ENCODE measurements at places on chromosomes 5 and 9. TPM values are rescaled to one million over a fixed set of nuclear protein-coding genes. Genes with fewer than 3 reads are reported as not detected.

Gene LOX
- total RNA-seq = 17.4 TPM

Gene CACNA1B
- 0.75 TPM for total RNA-seq

Gene TMEM215
- 0.07 TPM for total RNA-seq

Gene TRIM36
- total RNA-seq = 1.3 TPM

Gene APBA1
- 18.4 TPM for total RNA-seq

Gene RMND5B
- 34.5 TPM for total RNA-seq

Gene CERCAM
- total RNA-seq = 134 TPM

Gene PCDHGA7
- total RNA-seq = 0.38 TPM

Gene PCDHA3
- total RNA-seq = 0.32 TPM

Gene F2RL2
- total RNA-seq = 3.3 TPM

Gene CNTNAP3B
- total RNA-seq = 5.2 TPM

Gene LCN9
- total RNA-seq = 1.7 TPM

GRCh38 chr9:136673975-136674785, 11.5 kb downstream of the EGFL7 start:
- H3K27me3 ChIP-seq = no peaks in the 10 kb centered on the region
- H3K4me1 ChIP-seq = no peaks in the 10 kb centered on the region
- no peak for DNase-seq
- H3K4me3 ChIP-seq = no peak overlapping the region

DNA sequence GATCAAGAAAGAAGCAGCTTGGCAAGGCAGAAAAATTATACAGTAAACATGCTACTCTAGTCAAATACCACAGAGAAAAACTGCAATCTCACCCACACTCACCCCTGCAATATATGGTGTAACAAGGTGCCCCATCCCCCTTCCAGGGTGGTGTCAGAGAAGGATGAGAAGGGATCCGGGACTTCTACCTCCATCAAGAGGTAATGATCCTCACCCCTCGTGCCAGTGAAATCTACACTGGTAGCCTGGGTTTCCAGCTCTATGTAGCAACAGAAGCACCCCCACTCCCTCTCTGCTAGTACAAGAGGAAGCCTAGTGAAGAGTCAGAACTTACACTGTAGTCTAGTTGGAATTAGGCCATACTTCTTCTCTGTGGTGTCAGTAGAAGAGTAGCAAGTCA, 18.9 kb downstream of the SLCO4C1 start:
- no peaks in the 10 kb centered on the region for H3K36me3 ChIP-seq
- no peak for DNase-seq
- H3K27me3 ChIP-seq = no peaks in the 10 kb centered on the region
- no peak overlapping the region for H3K27ac ChIP-seq

DNA sequence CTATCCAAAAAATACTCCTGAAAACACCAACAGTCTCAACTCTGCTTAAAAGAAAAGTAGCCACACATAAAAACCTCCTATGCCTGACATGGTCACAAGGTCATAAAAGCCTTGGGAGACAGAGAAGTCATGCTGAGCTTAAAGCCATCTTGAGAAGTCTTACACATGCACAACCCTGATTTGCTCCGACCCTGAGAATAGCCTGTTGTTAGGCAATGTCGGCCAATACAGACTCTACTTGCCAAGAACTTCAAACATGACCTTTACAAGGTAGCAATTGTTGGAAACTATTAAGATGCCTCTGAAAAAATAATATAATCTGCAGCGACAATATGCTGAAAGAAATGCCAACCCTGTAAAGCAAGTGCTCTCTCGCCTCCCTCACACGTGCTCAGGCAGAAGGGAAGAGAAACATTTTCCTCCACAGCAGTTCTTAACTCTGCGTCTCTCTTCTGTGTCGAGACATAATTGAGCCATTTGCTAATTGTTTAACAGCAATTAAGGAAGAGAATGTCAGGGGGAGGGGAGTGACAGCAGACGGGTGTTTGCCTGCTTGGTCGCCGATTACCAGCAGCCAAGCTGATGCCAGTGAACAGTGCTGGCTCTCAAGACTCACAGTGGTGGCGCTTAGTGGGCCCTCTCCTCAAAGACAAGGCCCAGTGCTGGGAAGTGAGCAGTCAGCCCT, 393.6 kb downstream of the SPOCK1 start:
- peaks cover 4% of the 10 kb centered on the region for H3K4me1 ChIP-seq
- H3K27me3 ChIP-seq = peaks cover 18% of the 10 kb centered on the region
- no peak for DNase-seq
- H3K27ac ChIP-seq = no peak overlapping the region

- H3K27ac ChIP-seq = no peak overlapping the region
- H3K4me1 ChIP-seq = no peaks in the 10 kb centered on the region
- DNase-seq = no peak
- no peak overlapping the region for H3K4me3 ChIP-seq
- no peaks in the 10 kb centered on the region for H3K27me3 ChIP-seq
These were observed 31.6 kb upstream of the ANGPTL2 start for GRCh38 chr9:127154003-127154389.

DNA sequence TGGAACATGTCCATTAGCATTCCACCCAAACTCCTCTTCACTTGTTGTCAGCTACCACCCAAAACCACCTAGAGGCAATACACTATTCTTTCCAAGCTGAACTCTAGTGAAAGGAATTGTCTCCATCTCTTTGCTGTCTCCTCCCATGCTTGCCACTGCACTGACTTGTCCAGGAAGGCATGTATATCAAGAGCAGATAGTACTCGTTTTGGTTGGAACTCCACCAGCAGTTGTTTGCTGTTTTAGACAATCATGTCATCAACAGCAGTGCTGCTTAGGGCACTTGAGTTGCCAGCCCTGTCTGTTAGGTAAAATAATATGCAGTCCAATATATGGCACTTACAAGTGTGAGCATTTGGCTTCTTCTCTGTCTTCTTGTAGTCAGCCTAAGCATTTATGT, 80.0 kb upstream of the SAP30L start:
- DNase-seq = no peak
- H3K36me3 ChIP-seq = no peaks in the 10 kb centered on the region
- H3K4me3 ChIP-seq = no peak overlapping the region
- H3K4me1 ChIP-seq = peaks cover 42% of the 10 kb centered on the region

- H3K4me3 ChIP-seq = no peak overlapping the region
- peaks cover 76% of the 10 kb centered on the region for H3K27me3 ChIP-seq
- DNase-seq = no peak
- no peaks in the 10 kb centered on the region for H3K36me3 ChIP-seq
These were observed 17.0 kb downstream of the LHX3 start for GRCh38 chr9:136187683-136188586.

DNA sequence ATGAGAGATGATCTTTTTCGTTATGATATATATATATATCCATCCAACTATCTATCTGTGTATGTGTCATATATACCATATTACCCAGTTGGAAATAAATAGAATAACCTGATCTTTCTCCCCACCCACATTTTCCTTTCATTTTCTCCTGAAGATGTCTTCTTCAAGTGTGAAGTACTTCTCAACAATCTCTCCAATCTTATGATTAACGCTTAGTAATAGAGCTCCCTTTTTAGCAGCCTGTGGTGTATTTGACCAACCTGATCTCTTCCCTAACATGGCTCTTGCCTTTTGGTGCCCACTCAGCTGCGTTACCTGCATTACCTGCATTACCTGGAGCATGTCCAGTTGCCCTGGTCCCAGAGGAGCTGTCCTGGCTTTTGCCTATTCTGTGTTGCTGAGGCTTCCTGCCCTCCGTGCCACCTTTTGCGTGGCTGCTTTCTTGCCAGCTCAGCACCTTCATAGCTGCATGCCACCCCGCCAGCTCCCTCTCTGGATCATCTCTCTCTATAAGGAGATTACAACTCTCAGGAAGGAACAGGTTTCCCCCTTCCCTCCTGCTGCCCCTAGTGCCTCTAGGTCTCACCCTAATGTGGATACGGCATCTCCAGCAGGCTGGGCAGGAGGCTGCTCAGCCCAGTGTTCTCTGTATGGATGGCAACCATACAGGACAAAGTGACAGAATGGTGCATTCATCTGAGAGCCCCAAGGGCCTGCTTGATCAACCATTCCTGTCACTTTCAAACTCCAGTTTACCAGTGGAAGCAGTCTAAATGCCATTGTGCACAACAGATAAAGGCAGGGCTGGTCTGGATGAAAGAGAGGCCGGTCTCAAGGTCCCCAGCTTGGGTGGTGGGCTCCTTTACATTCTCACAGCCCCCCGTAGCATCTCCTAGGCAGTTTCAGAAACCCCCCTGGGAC, 126.7 kb downstream of the GADD45G start:
- H3K27me3 ChIP-seq = no peaks in the 10 kb centered on the region
- no peak overlapping the region for H3K27ac ChIP-seq
- no peak overlapping the region for H3K4me3 ChIP-seq
- no peaks in the 10 kb centered on the region for H3K36me3 ChIP-seq

- H3K36me3 ChIP-seq = peaks cover 6% of the 10 kb centered on the region
- no peak for DNase-seq
- peaks cover 26% of the 10 kb centered on the region for H3K4me1 ChIP-seq
- no peak overlapping the region for H3K4me3 ChIP-seq
- peak overlapping the region; percentile 48 for H3K27ac ChIP-seq
- no peaks in the 10 kb centered on the region for H3K27me3 ChIP-seq
These were observed 35.7 kb upstream of the LURAP1L start for GRCh38 chr9:12739014-12739652.

DNA sequence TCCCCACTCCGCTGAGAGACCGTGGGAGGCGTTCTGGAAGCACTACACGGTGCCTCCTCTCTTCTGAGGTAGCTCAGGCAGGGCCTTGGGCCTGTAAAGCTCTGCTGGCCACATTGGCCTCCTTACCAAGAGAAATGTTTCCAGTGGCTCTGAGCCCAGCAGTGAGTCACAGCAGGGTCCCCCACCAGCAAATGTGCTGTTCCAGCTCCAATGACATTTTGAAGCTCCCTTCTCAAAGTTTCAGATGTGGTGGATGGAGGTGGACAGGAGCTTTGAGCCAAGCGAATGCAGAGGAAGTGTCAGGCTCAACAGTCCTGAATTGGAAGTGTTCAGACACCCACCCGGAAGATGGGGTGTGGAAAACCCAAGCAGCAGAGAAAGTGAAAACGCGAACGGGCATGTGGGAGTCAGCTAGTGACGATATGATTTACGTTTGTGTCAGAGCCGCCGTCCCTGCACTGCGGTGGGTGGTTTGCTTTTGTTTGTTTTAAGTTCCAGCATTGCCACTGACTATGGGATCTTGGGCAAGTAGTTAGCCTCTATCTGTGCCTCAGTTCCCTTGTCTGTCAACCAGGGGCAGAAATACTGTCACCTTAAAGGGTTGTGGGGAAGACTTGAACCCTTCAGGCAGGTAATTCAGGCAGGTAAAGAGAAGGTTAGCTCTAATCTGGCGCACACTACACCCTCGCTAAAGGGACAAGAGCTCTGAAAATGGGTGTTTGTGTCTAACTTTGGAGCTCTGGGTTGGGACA, 38.2 kb downstream of the C5orf15 start:
- no peak for DNase-seq
- peaks cover 43% of the 10 kb centered on the region for H3K4me1 ChIP-seq
- H3K27me3 ChIP-seq = no peaks in the 10 kb centered on the region
- H3K27ac ChIP-seq = no peak overlapping the region

- DNase-seq = no peak
- H3K27ac ChIP-seq = no peak overlapping the region
- H3K4me1 ChIP-seq = peaks cover 9% of the 10 kb centered on the region
- no peak overlapping the region for H3K4me3 ChIP-seq
These were observed 57.4 kb downstream of the NRG2 start for GRCh38 chr5:139985733-139986132.

DNA sequence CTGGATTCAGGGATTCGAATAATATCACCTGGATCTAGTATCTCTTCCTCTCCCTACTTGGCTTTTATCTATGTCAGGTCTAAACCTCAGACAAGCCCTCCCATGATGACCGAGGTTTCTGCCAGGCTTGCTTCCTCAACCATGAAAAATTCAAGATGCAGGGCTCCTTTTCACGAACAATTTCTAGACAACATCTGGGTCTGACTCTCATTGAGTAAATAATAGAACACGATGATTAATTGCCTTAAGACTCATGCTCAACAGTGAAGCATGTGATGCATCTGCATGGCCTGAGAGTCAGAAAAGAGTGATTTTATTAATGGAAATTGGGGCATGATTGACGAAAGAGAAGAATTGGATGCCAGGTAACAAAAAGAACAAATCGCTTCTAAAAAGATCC, 277.2 kb upstream of the ZNF608 start:
- H3K4me3 ChIP-seq = no peak overlapping the region
- DNase-seq = no peak
- no peaks in the 10 kb centered on the region for H3K36me3 ChIP-seq
- no peaks in the 10 kb centered on the region for H3K27me3 ChIP-seq
- no peak overlapping the region for H3K27ac ChIP-seq
- H3K4me1 ChIP-seq = peaks cover 11% of the 10 kb centered on the region

GRCh38 chr5:53237876-53238275, 128.3 kb upstream of the MOCS2 start:
- no peaks in the 10 kb centered on the region for H3K36me3 ChIP-seq
- H3K4me3 ChIP-seq = no peak overlapping the region
- H3K4me1 ChIP-seq = no peaks in the 10 kb centered on the region
- H3K27ac ChIP-seq = no peak overlapping the region
- DNase-seq = no peak

DNA sequence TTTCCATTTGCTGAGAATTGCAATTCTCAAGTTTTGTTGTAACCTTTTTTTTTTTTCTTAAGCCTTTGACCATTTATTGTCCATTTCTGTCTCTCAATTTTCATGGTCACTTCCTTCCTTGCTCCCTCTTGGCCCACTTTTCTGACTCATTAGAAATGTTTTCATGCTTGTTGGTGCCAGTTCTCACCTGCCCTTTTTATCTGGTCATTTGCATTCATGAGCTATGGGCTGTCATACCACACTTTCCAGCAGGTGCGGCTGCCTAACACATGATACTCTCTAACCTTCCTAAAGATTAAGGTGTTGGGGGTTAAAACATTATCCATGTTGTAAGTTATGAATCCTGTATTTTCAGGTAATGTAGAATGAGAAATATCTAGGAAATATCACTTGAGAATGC, 150.5 kb upstream of the TLX3 start:
- no peak overlapping the region for H3K4me3 ChIP-seq
- peaks cover 16% of the 10 kb centered on the region for H3K4me1 ChIP-seq
- H3K27me3 ChIP-seq = no peaks in the 10 kb centered on the region
- no peaks in the 10 kb centered on the region for H3K36me3 ChIP-seq
- H3K27ac ChIP-seq = no peak overlapping the region

- no peak overlapping the region for H3K27ac ChIP-seq
- no peaks in the 10 kb centered on the region for H3K27me3 ChIP-seq
- peaks cover 20% of the 10 kb centered on the region for H3K4me1 ChIP-seq
- no peaks in the 10 kb centered on the region for H3K36me3 ChIP-seq
- no peak overlapping the region for H3K4me3 ChIP-seq
These were observed 266.1 kb downstream of the EDIL3 start for GRCh38 chr5:84118551-84118950.

- no peak overlapping the region for H3K27ac ChIP-seq
- no peaks in the 10 kb centered on the region for H3K36me3 ChIP-seq
- H3K4me3 ChIP-seq = no peak overlapping the region
- no peak for DNase-seq
- no peaks in the 10 kb centered on the region for H3K4me1 ChIP-seq
These were observed 1111.8 kb downstream of the TAF11L14 start for GRCh38 chr5:18745988-18746615.

All from mesothelial cell of epicardium (in vitro differentiated cells).